ENCODE measurements at places on chromosomes 2 and 18.

DNA sequence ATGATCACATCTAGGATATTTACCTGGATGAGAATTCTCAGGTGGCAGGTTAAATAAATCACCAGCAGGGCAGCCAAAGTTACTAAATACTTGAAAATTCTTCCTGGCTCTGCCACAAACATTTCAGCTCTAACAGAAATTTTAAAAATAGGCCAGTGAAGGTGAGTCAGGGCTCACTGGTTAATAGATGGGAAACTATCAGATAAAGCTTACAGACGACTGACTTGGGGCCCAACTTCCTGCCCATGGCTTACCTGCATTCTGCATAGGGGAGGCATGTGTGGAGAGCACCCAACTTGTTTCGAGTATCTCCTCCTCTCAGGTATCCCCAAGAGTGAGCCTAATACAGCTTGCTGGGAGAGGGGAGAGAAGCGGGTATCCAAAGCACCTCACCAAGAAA lies 57.8 kb downstream of the SPRED2 start:
- DNase-seq = no peak

DNA sequence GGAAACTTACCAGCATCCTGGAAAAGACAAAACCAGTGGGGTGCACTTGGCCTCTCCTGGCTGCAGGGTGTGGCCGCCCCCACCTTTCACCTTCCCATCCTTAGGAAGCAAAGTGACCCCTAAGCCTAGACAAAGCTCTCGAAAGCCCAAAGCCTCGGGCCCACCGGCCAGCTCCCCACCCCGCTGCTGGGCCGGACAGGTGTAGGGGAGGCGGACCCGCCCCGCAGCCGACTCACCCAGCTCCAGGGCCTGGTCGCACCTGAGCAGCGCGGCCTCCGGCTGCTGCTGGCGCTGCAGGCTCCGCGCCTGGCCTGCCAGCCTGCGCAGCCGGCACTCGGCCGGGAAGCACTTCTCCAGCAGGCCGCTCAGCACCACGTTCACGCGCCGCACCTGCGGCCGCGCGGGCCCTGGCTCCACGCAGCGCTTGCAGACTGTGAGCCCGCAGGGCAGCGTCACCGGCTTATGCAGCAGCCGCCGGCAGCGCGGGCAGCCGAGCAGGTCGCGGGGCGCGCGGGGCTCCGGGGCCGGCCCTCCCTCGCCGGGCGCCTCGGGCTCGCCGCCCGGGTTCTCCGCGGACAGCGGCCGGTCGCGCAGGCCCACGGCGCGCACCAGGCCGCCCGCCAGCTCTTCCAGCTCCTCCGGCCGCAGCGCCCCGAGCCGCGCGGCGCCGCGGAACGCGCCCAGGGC lies 979 bp downstream of the LONRF2 start:
- DNase-seq = no peak

GRCh38 chr2:95719473-95720060 lies 127.8 kb downstream of the TRIM43 start:
- DNase-seq = no peak

DNA sequence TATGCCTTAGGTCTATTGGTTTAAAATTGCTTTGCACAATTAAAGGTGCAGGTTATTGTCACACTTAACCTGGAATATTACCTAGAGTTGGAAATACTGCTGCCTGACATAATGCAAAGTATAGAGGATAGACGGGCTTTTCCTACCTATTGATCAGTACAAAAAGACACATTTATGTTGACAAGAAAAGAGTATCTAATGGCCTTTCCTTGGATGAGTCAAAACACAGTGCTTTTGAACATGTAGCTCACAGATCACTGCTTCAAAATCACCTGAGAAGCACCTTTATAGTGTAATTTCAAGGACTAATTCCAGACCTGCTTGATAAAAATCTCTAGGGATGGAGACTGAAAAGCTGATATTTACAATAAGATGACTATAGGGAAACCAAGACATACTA lies 262.8 kb downstream of the DCC start:
- DNase-seq = no peak

- no peak for DNase-seq
These were observed 201.6 kb downstream of the SETBP1 start for GRCh38 chr18:44882163-44882868.

All from stimulated activated CD8-positive, alpha-beta memory T cell treated with anti-CD3 and anti-CD28 coated beads, Interleukin-15, amount 100 ng/mL, for 24 hours (primary cell).